ENCODE measurements at places on chromosomes 2 and 18. TPM values are rescaled to one million over a fixed set of nuclear protein-coding genes. Genes with fewer than 3 reads are reported as not detected.

ZSWIM2 gene
- total RNA-seq, result not detected

DNA sequence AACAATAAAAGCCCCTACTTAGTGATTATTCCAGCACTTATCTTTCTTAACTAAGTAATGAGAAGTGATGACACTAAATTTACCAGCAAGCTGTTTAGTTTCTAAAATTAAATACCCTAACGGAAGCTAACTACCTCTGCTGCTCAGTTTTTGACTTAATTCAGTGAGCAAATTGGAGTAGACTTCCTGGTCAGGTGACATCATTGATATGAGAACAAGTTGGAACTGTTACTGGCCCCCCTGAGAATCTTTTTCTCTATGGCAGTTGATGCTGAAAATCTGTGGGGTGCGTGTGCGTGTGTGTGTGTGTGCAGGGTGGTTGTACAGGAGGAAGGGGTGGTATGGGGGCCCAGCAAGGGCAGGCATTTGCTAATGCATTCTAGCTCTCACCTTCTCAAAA, 35.5 kb upstream of the BMP10 start:
- no peak overlapping the region for H3K27ac ChIP-seq
- no peak for DNase-seq
- no peak overlapping the region for H3K4me3 ChIP-seq
- no peaks in the 10 kb centered on the region for H3K27me3 ChIP-seq

DNA sequence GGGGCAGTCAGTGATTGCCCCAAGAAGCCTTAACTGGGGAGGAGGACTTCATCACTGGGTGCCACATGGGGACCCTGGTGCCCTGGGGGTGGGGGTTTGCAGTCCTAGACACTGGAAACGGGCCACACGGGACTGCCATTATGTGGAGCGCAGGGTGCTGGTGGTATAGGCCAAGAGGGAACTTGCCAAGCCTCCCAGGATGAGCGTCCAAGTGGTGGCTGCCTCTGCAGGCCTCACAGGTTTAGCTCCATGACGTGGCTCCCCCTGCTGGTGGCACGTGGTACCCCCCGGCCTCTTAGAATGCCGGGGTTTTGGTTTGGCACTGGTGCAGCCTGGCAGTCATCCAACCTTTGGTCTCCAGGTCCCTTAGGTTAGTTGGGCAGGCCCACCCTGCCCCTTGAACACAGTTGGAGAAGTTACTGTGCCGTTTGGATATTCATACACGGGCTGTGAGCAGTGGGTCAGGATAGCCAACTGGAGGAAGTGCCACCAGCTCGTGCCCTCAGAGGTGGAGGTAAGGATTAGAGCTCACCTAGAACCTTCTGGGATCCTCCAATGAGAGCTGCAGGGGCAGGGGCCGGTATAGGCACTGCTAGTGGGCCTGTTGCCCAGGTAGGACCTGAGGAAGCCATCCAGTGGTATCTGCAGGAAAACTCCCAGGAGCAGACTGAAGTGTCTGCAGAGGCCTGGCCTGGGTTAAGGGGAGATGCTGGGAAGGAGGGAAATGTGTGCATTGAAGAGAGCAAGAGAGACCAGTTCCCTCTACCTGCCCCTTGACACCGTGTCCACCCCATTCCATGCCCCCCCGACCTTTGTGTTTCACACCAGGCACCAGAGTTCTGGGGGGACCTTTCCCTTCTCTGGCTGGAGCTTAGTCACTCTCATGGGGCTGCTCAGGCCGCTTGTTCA, 5.7 kb downstream of the PTMA start:
- H3K27me3 ChIP-seq, result no peaks in the 10 kb centered on the region
- peaks cover 32% of the 10 kb centered on the region for H3K36me3 ChIP-seq
- peaks cover 32% of the 10 kb centered on the region for H3K4me1 ChIP-seq
- peak; percentile 94 for DNase-seq

- H3K27ac ChIP-seq, result no peak overlapping the region
- no peaks in the 10 kb centered on the region for H3K27me3 ChIP-seq
- no peak for DNase-seq
- no peak overlapping the region for H3K4me3 ChIP-seq
- no peaks in the 10 kb centered on the region for H3K36me3 ChIP-seq
Measured at GRCh38 chr2:50512397-50512796, 519.5 kb downstream of the NRXN1 start.

DNA sequence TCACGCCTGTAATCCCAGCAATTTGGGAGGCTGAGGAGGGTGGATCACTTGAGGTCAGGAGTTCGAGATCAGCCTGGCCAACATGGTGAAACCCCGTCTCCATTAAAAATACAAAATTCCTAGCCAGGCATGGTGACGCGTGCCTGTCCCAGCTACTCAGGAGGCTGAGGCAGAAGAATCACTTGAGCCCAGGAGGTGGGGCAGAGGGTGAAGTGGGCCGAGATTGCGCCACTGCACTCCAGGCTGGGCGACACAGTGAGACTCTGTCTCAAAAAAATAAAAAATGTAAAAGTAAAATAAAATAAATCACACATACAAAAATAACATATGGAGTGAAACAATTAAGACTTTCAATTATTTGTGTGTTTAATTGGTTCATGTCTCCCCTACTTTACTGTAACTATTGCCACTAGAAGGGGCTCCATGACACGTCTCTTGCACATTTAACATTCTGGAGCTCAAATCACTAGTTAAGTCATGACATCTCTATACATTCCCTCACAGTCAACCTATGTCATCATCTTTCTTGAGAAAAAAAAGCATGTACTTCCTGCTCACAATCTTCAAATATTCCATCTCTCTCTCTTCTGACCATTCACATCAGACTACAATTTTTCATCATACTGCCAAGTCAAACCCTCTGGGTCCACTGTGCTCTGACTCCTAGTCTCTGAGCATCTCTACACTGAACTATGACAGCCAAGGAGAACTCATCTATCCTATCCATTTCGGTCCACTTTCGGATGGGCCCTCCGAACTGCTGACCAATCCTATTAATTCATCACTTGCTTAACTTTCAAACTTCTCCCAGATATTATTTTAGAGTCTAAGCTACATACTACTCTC, 6.7 kb downstream of the GFPT1 start:
- H3K4me1 ChIP-seq, result peaks cover 53% of the 10 kb centered on the region
- no peak overlapping the region for H3K27ac ChIP-seq
- H3K27me3 ChIP-seq, result no peaks in the 10 kb centered on the region
- no peak overlapping the region for H3K4me3 ChIP-seq
- H3K36me3 ChIP-seq, result no peaks in the 10 kb centered on the region
- peak; percentile 81 for DNase-seq

DNA sequence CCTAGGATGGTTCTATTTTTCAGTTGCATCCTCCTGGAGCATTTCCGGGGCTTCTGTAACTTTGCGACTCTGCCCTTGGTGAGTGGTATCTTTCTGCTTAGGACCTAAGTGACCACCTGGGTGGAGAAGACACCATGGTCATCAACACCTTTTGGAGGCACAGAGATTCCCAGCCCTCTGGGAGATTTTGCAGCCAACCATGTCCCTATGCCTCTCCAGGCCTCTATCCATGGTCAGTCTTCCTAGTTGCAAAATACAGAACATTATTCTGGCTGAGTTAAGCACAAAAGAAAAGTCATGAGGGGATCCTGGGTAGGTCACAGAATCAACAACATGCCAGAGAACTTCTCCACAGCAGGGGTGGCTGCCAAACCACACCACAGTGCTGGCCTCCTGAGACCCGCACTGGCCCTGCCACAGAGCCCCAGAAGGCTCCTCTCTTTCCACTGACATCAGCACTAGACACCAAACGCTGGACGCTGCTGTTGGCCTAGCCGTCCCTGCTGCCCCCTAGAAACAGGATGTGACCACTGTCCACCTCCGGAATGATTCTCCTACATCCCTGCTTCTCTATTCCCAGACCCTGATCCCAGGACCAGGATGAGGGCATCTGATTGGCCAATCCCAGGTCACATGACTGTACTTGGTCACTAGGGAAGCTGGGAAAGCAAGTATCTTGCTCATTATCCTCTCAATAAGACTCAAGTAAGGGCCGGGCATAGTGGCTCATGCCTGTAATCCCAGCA, 47.7 kb downstream of the SMAD7 start:
- no peak overlapping the region for H3K4me3 ChIP-seq
- no peaks in the 10 kb centered on the region for H3K36me3 ChIP-seq
- DNase-seq, result no peak
- no peaks in the 10 kb centered on the region for H3K27me3 ChIP-seq

DNA sequence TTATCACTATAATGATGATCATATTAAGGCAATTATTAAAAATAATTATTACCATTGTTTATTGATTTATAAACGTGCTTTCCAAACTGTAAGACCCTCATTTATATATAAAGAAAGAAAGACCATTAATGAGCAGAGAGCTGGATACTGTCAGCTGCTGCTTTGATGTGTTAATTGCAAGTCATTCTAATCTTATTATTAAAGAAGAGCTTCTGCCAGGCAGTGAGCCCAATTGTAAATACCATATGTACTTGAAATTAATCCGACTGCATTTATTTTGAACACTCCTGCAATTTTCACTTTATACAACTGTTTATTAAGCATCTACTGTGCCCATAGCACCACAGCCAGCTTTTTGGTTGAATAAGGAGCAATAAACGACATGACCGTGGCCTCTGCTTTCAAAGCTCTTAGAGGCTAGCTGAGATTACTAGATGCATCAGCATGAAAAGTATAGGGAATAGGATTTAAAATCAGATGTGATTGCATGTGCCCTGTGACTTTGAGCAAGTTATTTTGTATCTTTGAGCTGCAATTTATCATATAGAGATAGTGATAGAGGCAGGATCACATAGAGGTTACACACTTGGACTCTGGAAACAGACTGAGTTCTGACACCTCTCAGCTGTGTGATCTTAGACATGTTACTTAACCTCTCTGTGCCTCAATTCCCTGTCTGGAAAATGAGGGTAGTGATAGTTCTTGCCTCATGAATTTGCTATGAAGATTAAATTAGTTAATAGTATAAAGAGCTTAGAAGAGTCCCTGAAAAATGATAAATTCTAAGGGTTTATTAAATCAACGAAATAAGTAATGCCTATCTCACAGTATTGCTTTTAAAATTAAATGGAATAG, 83.4 kb downstream of the MYCN start:
- H3K4me1 ChIP-seq, result no peaks in the 10 kb centered on the region
- H3K36me3 ChIP-seq, result no peaks in the 10 kb centered on the region
- no peak for DNase-seq
- no peak overlapping the region for H3K27ac ChIP-seq
- H3K27me3 ChIP-seq, result no peaks in the 10 kb centered on the region

IL1R1 gene
- total RNA-seq, result 152 TPM

GRCh38 chr2:49577041-49577440, 422.7 kb upstream of the FSHR start:
- no peak overlapping the region for H3K4me3 ChIP-seq
- no peaks in the 10 kb centered on the region for H3K4me1 ChIP-seq
- H3K27me3 ChIP-seq, result no peaks in the 10 kb centered on the region
- no peak for DNase-seq

GRCh38 chr2:980176-980575, 29.5 kb downstream of the SNTG2 start:
- no peak overlapping the region for H3K4me3 ChIP-seq
- DNase-seq, result no peak
- no peaks in the 10 kb centered on the region for H3K36me3 ChIP-seq
- H3K27ac ChIP-seq, result no peak overlapping the region
- H3K27me3 ChIP-seq, result no peaks in the 10 kb centered on the region

DNA sequence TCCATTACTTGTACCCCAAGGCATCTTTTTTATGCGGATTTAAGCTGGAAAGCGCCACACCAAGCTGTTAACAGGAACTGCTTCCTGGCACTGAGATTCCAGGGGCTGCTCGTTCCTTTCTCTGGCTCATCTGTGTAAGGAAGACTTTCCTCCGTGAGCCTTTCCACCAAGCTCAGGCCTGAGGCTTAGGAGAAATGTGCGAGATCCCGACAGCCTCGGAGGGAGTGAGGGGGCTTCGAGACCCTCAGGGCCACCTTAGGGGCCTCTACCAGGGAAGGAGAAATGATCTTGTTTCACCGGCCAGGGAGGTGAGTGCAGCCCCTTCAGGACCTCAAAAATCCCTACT, 17.1 kb downstream of the B3GNT7 start:
- peak overlapping the region; percentile 63 for H3K4me3 ChIP-seq
- no peaks in the 10 kb centered on the region for H3K36me3 ChIP-seq
- H3K27me3 ChIP-seq, result peaks cover 12% of the 10 kb centered on the region
- peaks cover 13% of the 10 kb centered on the region for H3K4me1 ChIP-seq
- no peak overlapping the region for H3K27ac ChIP-seq
- no peak for DNase-seq

QPCT gene
- 8.6 TPM for total RNA-seq

Measured in lower lobe of right lung (tissue), 2 donors.